Ovary (tissue), 10 donors: ENCODE measurements at places on chromosomes 4 and X. TPM values are rescaled to one million over a fixed set of nuclear protein-coding genes. Genes with fewer than 3 reads are reported as not detected.

- DNase-seq: no peak
These were observed 38.9 kb downstream of the RUFY3 start for GRCh38 chr4:70760662-70761061.

DNA sequence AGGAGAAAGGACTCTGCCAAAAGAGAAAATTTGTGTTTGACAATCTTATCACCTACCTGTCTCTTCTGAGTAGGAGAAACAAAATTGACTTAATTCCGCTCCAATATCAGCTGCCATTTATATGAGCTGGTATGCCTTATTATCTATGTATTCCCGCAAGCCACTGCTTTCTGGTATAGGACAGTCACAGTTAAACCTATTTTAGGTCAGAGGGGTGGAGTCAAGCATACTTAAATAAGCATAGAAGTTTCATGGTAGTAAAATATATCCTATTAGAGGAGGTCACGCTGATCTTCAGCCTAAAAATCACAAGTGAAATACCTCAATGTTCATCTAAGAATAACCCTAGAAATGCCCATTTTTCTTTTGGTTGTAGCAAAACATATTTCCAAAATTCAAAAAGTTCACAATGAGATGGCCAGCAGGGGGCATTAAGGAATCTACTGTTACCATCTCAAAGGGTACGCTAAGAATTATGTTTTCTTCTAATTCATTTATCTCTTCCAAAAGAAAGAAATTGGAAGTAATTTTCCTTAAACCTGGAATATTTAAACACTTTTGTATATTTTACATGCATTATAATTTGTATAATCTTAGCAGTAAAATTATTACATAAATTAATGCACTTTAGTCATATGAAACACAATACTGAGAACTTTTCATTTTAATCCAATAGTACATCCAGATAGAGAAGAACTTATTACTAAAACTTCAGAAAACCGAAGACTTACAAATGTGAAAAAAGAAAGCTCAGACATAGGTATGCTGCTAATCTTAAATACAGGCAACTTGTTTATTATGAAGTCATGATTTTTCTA lies 10.5 kb downstream of the PPAT start:
- peak; percentile 34 for DNase-seq

DNA sequence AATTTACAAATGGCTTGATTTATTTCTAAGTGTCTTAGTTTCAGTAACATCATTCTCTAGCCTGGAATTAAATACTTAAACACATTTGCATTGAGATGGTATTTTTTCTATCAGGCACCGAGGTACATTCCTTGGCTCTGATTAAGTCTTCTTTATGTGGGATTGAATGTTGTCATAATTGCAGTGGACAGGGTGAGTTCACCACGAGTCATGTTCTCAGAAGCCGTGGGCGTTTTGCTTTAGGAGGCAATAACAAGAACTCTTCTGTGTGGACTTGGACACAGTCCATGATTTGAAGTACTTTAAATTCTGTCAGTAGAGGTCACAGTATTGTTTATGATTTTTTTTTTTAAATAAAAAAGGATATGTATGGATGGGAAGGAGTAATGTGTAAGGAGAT lies 57.1 kb upstream of the EFHC2 start:
- no peak for DNase-seq

DNA sequence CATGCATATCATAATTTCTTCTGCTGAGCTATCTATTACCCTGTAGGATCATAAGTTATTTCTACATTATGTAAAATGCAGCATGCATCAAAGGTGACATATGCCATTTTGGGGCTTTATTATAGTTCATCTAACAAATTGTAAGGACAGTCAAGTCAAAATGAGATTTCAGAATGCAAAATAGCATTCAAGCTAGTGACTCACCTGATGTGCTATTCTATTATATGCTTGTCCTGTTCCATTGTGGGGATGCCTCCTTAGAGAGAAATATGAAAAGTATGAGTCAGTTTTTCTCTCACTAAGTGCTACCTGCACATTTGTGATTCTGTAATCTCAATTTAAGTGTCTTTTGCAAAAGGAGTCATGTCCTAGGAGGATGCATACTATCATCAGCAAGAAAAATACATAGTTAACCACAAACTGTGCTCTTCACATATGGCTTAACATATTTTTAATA lies 647.0 kb upstream of the PCDH10 start:
- DNase-seq: no peak

GRCh38 chr4:29128810-29129209 lies 1591.4 kb upstream of the PCDH7 start:
- no peak for DNase-seq

DNA sequence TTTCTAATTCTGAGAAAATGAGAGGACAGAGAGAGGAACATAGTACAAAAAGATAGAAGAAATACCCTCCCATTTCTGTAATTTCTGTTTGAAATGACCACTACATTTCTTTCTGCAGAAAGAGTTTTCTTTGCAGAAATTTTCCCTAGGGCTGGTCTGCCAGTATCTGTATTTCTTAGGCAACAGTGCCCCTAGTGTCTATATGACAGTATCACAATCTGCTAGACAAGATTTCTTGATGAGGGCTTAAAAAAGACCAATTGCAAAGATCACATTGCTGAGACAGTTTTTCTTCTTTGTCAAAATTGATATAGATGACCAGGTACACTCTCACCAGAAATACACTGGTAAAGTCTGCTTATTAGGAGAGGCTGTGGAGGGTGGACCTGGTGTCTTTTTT lies 81.0 kb upstream of the ZDHHC15 start:
- no peak for DNase-seq

- DNase-seq: no peak
These were observed 125.1 kb downstream of the FGF16 start for GRCh38 chrX:77572322-77572721.

GRCh38 chr4:21032089-21032645 lies 331.9 kb downstream of the PACRGL start:
- no peak for DNase-seq

- DNase-seq: no peak
These were observed 216.6 kb downstream of the DCTD start for GRCh38 chr4:182700362-182701160.

DNA sequence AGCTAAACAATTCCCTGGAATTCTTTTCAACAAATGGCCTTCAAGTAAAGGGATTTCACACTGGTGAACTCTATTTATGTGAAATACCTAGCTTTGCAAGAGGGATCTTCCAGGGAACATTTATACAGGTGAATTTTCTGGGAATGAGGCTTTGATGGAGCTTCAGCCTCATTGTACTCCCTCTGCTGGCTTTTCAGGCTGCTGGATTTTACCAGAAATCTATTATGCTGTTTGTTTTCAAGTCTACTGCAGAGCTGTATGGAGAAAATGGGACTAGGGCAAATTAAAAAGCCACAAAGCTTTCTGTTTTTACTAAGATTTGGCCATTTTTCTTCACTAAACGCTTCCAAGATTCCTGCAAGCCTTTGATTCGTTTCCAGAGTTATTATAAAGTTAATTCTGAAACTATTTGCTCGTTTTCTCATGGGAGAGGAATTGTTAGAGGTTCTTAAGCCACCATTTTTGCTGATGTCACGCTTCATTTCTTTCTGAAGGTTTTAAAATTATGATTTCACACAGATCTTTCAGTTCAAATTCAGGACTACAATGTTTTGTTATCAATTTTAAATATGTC lies 31.6 kb downstream of the KDM6A start:
- DNase-seq: no peak

DNA sequence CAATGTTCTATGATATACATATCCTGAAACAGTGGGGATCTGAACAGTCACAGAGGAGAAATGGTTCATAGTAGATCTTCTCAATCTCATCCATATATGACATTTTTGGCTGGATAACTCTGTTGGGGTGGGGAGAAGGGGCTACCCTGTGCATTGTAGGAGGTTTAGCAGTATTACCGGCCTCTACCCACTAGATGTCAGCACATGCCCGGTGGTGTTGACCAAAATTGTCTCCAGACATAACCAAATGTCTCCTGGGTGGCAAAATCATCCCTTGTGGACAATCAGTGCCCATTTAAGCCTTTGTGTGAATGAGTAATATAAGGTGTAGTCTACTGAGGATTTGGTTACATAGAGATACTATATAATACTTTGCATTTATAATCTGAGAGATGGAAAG lies 89.9 kb downstream of the PLS3 start:
- DNase-seq: peak; percentile 47

DNA sequence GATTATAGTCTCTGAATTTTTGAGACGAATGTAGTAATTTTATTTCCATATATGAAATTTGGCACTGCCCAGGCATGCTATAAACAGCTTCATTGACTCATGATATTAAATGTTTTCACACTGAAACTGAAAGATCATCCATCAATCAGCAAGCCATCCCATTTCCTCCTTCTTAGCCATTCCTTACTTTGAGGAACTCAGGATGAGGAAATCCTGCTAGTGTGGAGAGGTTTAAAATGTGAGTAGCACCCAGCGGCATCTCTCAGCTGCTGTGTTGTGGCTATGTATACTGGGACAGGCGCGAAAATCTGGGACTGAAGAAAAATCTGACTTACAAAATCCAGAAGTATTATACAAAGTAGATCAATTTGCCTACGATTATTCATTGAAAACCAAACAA lies 52.1 kb downstream of the PTCHD1 start:
- DNase-seq: no peak

DNA sequence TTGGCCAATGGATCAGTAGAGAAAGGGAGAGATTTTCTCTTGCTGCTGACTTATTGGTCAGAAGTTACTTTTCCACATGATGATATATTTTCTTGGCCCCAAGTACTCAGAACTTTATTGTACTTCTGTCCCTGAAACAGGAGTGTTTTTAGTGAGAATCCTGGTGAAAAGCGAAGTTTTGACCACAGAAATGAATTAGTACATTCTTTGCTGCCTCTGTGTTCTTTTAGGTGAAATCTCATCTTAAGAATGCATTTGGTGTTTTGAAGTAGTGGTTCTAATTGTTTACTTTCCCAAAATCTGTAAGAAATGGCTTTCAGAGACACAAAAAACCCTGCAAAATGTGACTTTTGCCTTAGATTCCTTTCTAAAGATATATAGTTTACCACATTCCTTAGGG lies 240.4 kb downstream of the FRMPD4 start:
- DNase-seq: no peak

- no peak for DNase-seq
These were observed 18.8 kb upstream of the CYP4V2 start for GRCh38 chr4:186172546-186172945.

- DNase-seq: no peak
These were observed 89.6 kb downstream of the MXRA5 start for GRCh38 chrX:3256868-3257267.

DNA sequence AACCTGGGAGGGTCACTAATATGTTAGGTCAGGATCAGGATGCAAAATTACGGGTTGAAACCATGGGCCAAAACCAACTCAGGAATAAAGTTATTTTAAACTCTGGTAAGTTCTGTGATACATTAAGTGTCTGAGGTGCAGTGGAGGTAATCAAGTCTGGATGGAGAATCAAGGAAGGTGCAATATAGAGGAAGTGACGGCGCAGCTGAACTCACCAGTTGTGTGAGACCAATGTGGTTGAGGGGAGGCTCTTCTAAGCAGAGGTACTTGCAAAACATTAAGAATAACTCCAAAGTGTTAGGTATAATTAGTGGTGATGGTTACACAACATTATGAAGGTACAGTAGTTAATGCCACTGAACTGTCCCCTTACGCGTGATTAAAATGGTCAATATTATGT lies 19.7 kb downstream of the GAB3 start:
- no peak for DNase-seq

GRCh38 chrX:15160558-15161095 lies 109.3 kb downstream of the ASB9 start:
- no peak for DNase-seq

DNA sequence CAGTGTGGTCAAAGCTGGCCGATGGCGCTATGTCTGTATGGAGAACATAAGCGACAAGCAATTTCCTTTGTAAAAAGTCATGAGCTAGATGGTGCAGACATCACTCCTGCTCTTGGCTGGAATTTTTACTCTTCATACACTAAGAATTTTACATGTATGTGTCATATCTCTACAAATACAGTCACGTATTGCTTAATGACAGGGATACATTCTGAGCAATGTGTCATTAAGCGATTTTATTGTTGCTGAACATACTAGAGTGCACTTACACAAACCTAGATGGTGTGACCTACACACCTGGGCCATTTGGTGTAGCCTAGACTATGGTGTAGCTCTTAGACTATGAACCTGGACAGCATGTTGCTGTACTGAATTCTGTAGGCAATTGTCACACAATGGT lies 185.4 kb downstream of the SOWAHB start:
- DNase-seq: no peak

DNA sequence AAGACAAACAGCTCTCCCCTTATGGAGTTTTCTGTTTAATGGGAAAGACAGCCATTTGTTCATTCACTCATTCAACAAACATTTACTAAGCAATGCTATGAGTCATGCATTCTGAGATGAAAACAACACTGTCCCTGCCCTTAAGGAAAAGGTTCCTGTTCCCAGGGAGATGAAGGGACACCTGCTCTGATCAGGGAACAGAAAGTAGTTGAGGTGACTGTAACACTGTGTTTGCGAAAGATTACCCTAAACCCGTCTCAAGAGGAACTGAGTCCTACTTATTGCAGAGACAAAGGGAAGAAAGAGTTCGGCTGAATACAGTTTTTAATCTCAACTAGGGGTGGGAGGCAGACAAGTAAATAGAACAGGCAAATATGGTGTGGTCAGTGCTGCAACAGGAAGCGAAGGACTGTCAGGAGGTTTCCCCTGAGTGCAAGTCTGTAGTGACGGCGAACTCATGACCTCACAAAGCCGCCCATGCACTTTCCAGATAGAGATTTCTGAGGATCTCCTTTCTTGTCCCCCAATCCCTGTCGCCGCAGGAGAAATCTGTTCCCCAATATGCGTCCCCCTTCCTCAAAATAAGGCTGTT lies 712 bp downstream of the STX18 start:
- DNase-seq: no peak

SPIN4 gene
- 6.0 TPM for total RNA-seq

ALB gene
- 19.1 TPM for total RNA-seq

GLRA3 gene
- not detected for total RNA-seq

SLC9B1 gene
- total RNA-seq: 2.9 TPM

TCEAL3 gene
- 67.8 TPM for total RNA-seq

UGT2B17 gene
- total RNA-seq: not detected

HSFX1 gene
- 4.5 TPM for total RNA-seq

LDB2 gene
- 69.2 TPM for total RNA-seq

KLHL4 gene
- 24.0 TPM for total RNA-seq

AMTN gene
- not detected for total RNA-seq

ATP2B3 gene
- total RNA-seq: 0.23 TPM

TASL gene
- 0.24 TPM for total RNA-seq

SCML2 gene
- total RNA-seq: 3.1 TPM

POF1B gene
- 2.9 TPM for total RNA-seq
